ENCODE measurements at places on chromosomes 2 and 18.
A peak's percentile ranks its signal among the peaks of the same experiment; 100 is the strongest.

DNA sequence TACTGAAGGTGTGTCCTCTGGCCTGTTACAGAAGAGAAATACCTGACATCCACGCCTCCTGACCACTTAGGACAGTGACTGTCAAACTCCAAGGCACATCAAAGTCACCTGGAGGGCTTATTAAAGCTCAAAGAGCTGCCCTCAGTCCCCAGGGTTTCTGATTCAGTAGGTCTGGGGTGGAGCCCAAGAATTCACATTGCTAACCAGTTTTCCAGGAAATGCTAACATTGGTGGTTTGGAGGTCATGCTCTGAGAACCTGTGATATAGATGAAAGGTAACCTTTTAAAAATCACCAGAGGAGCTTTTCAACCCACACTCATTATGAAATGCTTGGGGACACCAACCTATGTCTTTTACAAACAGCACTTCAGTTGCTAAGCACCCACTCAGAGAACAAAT lies 172.3 kb downstream of the ALK start:
- DNase-seq = no peak

GRCh38 chr18:45980229-45980628 lies 13.1 kb upstream of the EPG5 start:
- DNase-seq = no peak

DNA sequence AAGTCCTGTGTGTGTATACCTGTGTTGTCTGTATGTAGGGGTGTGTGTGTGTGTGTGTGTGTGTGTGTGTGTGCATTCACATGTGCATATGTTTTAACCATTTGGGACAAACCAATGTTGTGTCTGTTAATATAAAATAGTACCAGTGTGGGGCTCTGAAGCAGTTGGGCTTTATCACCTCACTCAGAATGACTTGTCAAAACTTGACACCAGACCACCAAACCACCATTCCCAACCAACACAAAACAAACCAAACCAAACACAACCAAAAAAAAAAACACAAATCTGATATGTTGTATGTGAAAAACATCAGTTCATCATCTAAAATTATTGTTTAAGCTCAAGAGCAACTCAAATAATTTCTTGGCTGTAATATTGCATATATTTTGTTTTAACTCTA lies 42.1 kb downstream of the CALCRL start:
- DNase-seq = no peak

GRCh38 chr2:74602586-74603281 lies 45.4 kb downstream of the M1AP start:
- no peak for DNase-seq

GRCh38 chr2:70553334-70553583 lies 367 bp downstream of the TGFA start:
- DNase-seq = no peak

DNA sequence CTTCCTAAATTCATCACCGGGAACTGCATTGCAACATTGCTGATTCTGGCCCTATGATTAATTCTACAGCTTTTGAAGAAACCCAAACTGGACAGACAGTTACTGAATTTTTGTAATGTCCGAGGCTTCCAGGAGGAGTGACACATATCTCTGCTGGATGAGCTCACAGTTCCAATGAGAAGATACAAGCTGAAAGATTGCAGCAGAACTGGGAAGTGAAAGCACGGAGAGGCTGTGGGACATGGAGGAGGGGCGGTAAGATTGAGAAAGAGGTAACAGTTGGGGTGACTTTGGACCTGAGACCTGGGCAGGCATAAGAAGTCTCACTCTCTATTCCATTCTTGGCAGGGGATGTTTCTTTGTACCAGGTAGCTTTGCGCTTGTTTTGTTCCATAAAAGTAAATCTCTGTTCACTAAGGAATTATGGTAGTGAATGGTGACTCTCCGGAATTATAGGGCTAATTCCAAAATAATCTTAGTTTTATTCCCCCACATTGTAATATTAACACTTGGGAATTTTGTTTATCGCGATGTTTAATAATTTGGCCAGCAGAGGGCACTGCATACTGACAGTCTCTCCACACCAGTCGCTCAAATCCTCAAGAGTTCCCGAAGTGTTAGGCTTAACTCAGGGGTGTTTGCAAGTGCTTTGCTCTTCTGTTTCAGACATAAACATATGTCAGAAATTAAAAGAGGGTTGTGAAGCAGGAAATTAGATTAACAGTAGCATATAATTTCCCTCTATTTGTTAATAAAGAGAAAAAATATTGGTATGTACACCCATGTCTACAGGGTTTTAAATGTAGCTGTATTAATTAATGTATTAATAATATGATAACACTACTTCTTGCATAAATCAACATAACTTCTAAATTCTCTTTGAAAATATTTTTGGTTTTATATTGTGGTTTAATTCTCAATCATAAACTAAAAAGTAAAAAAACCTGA lies 201.4 kb downstream of the SOCS6 start:
- DNase-seq = peak; percentile 41

GRCh38 chr2:62785216-62785615 lies 79.7 kb downstream of the EHBP1 start:
- DNase-seq = no peak

GRCh38 chr2:147663153-147663961 lies 181.5 kb upstream of the ACVR2A start:
- DNase-seq = no peak

DNA sequence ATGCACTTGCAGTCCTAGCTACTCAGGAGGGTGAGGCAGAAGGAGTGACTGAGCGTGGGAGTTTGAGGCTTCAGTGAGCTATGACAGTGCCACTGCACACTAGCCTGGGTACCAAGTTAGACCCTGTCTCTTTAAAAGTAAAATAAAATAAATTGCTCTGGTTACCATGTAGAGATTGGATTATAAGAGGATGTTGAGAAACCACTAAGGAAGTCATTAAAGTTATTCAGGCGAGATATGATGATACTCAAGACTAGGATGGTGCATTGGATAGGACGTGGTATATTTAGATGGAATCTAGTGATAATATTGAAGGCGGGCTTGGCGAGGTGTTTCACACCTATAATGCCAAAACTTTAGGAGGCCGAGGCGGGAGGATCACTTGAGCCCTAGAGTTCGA lies 50.6 kb downstream of the BMPR2 start:
- DNase-seq = no peak

GRCh38 chr2:64731746-64732145 lies 78.0 kb upstream of the SERTAD2 start:
- DNase-seq = no peak

- no peak for DNase-seq
Measured at GRCh38 chr2:130369311-130369964, 13.6 kb downstream of the PTPN18 start.

DNA sequence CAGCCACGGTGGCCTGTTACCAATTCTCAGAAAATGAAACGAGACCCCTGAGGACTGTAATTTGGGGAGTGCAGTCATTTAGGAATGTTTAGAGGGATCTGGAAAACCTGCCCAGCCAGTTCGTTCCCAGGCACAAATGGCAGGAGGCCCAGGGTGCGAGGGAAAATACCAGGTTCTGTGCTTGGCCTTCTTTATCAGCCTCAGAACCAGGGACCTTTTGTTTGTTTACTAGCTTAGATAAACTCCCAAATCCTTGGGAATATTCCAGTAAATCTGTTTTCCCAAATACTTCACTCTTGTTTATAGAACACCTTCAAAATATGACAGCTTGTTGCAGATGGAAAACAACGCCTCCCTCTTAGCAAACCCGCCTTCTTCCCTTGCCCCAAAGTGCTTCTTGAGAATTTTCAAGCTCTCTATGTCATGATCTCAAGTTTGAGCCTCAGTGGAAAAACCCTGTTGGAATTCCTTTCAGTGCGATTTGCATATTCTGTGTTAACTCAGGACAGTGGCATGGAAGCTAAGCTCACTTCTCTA lies 400.3 kb upstream of the SMIM21 start:
- DNase-seq = no peak

- no peak for DNase-seq
Measured at GRCh38 chr2:64288321-64289193, 144.3 kb upstream of the PELI1 start.

DNA sequence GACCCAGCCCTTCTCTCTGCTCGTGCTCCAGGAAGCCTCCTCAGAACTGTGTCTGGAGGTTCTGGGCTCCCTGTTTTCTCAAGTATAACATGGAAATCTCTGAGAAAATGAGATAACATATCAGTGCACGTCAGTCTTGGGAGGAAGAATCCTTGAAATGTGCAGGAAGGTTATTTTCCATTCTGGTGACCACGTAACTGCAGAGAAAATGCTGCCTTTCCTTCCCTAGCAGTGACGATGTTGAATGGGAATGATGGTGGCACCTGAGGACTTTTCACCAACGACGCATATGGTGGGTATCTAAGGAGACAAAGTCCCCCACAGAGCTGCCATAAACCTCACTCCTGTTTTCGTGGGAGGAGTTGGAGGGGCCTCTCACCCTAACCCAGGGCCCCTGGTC lies 272.1 kb upstream of the SIX2 start:
- no peak for DNase-seq

DNA sequence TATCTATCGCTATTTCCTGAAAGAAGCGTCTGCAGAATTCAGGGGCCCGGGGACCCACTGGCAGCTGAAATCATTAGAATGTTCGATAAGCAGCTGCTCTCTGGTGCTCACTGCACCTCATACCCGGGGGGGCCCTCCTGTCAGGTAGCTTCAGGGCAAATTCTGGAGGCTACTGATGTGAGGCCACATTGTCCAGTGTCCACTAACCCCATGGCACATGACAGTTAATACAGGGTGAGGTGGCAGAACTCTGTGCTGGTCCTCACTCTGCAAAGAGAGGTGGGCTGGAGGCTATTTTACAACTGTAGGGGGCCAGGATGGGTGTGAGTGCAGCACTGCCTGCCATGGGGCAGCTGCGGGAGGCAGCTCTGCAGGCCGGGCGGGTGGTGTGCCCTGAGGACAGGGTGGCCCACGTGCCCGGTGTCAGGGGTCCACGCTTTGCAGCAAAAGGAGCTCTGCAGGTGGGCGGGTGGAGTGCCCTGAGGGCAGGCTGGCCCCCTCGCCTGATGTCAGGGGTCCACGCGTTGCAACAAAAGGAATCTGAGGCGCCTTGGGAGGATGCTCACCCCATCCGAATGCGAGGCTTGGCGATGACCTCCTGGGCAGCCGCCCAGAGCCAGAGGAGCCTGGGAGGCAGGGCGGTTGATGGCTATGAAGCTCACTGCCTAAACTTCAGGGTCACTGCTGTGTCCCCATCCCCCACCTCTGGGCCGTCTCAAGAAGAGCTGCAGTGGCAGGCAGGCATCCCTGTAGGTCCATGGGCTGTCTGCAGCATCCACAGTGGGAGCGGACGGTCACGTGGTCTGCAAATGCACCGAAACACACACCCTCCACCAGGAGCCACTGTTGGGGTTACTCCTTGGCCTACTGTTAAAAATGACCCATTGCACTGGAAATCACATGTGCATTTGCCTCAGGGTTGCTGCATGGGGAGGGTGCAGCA lies 207.0 kb upstream of the SALL3 start:
- no peak for DNase-seq

- DNase-seq = no peak
Measured at GRCh38 chr2:204849892-204850291, 304.6 kb downstream of the PARD3B start.

DNA sequence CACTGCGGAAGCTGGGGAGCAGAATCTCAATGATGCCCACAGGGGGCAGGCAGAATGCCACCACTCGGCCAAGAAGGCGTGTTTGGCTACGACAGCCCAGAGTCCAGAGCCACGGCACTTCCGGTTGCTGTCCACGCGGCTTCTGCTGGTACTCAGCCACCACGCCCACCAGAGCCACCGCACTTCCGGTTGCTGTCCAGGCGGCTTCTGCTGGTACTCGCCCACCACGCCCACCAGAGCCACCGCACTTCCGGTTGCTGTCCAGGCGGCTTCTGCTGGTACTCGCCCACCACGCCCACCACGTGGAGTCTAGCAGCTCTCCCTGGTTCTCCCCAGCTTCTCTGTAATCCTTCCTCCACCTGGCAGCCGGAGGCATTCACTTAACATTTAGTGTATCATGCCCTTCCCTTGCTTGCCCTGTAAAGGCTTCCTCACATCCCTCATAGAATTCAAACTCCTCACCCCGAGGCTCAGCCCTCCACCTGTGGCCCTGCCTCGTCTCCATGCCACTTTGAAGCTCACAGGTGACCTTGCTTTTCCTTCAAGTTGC lies 40.1 kb upstream of the APCDD1 start:
- DNase-seq = no peak

DNA sequence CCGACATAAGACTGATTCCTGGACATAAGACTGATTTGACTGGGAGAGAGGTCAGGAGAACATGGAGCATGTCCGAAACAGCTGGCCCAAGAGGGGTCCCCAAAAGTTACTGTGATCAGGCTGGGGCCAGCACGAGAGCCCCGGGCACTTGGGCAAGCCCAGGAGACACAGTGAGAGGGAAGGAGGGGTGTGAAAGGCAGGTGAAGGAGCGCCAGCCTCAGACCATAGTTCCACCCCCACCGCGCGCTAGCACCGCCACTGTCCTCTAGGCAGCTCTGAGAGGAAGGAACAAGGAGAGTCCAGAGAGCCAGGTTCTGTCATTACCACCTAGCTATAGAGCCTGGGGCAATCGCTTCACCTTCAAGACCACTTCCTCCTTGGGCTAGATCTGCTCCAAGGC lies 78.2 kb upstream of the DAPL1 start:
- DNase-seq = no peak

DNA sequence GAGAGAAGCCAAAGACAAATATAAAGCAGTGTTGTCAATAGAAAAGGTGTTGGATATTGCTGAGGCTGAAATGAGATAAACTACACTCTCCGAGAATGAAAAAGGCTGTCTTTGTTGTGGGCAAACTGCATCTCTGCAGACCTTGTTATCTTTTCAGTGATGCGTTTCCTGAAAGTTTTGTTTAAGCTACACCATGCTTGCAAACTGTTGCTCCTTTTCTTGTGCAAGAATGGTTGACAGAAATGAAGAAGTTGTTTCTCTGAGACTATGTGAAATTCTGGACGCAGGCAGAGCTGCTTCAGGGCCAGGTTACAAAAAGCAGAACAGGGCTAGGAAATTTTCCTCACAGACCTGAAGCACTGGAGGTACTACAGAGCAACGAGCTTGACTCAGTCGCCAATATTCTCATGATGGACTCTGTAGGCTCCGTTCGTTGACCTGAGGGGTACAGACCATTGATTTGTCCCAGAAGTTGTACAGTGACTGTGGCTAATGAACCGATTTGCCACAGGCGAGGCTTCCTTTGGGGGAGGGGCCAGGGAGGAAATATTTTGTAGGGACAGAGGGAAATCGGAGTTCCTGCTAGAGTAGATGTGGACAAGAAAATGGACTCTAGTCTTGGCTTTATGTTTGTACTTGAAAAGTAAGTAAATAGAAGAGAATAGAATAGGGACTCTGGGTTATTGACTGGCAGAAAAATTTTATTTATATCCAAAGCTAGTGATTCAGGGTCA lies 3.5 kb upstream of the ATL2 start:
- DNase-seq = no peak

DNA sequence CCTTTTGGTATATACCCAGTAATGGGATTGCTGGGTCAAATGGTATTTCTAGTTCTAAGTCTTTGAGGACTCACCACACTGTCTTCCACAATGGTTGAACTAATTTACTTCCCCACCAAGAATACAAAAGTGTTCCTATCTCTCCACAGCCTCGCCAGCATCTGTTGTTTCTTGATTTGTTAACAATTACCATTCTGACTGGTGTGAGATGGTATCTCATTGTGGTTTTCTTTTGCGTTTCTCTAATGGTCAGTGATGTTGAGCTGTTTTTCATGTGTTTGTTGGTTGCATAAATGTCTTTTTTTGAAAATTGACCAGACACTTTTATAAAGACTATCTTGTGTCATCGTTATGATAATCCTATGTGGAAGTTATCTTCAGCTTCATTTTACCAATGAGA lies 16.0 kb upstream of the ATP8B1 start:
- DNase-seq = no peak

Measured in stimulated activated CD8-positive, alpha-beta memory T cell treated with anti-CD3 and anti-CD28 coated beads, Interleukin-4, amount 100 ng/mL, for 48 hours (primary cell).